ENCODE measurements at places on chromosomes 16 and 17.

- DNase-seq, result no peak
Observed at GRCh38 chr17:4743216-4743615, 3.5 kb upstream of the CXCL16 start.

DNA sequence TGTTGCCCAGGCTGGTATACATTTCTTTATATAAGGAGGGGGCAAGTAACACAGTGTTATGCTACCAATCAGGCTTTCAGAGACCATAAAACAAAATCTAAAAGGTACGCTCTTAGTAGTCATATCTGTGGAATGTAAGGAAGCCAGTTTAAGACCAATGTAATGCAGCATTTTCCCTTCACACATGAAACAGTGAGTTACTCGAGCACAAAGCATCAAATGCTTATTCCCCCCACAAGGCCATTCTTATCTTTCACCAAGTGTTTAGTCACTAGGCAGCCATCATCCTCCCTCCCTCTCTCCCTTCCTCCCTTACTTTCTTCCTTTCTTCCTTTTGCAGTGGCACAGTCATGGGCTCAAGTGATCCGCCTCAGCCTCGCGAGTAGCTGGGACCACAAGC is 12.8 kb downstream of the HMOX2 start:
- DNase-seq, result no peak

DNA sequence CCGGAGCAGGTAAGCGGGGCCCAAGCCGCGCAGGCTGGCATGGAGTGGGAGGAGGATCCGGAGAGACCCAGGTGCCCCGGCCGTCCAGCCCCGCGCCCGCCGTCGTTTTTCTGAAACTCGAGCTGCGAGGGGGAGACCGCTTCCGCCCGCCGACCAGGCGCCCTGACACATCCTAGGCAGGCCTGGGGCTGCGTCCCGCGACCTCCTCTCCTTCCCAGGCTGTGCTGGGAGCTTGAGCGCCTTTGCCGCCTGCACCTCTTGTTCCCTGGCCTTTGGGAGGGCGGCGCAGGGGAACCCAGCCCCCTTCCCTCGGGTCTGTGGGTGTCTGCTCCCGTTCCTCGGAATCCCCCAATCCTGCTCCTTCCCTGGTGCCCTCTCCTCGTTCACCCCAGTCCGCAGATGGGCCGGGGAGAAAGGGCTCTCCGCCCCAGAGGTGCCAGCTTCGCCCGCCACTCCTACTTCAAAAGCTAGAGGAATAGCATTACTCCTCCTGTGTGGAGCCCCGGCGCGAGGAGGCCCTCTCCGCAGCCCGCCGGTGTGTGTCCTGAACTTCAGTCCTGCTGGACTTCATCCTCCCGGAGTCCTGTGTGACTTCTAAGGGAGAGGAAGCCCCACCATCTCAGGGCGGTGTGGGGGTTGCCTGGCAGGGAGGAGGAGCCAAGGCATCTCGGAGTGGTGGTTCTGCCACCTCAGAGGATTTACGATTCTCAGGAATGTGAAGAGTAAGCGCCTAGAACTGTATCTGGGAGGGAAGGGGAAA is 1.0 kb downstream of the NHERF1 start:
- DNase-seq, result no peak

- no peak for DNase-seq
Observed at GRCh38 chr17:47815106-47815918, 6.3 kb downstream of the OSBPL7 start.

DNA sequence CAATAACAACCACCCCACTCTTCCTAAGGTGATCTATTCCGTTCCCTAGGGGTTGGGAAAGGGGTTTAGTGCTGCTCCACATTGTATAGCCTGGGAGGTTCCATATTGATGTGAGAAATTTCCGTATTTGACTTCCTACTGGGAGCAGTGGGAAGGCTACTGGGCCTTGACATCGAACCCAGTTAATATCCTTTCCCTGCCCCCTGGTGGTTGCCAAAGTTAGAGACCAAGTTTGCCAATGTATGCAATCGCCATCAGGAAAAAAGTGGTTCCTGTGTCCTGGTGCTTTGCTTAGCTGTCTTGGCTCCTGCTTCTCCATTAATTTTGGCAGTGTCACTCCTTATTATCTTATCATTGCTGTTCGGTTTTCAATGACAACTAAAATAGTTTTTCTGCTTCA is 914.9 kb downstream of the KCNJ2 start:
- DNase-seq, result no peak

DNA sequence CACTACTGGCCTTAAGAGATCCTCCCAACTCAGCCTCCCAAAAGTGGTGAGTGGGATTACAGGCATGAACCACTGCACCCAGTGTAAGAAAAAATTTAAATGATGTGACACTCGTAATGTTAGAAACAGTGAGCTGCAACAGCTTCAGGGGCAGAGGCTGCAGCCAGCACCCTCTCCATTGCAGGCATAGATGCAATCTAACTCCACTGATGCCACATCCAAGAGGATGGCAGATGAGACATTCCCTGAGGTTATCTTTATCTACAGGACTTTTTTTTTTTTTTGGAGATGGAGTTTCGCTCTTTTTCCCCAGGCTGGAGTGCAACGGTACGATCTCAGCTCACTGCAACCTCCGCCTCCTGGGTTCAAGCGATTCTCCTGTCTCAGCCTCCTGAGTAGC is 19.9 kb downstream of the ZCCHC14 start:
- no peak for DNase-seq

GRCh38 chr17:75909051-75909811 is 4.5 kb upstream of the MRPL38 start:
- DNase-seq, result no peak

GRCh38 chr16:28925386-28926228 is 569 bp upstream of the RABEP2 start:
- no peak for DNase-seq

DNA sequence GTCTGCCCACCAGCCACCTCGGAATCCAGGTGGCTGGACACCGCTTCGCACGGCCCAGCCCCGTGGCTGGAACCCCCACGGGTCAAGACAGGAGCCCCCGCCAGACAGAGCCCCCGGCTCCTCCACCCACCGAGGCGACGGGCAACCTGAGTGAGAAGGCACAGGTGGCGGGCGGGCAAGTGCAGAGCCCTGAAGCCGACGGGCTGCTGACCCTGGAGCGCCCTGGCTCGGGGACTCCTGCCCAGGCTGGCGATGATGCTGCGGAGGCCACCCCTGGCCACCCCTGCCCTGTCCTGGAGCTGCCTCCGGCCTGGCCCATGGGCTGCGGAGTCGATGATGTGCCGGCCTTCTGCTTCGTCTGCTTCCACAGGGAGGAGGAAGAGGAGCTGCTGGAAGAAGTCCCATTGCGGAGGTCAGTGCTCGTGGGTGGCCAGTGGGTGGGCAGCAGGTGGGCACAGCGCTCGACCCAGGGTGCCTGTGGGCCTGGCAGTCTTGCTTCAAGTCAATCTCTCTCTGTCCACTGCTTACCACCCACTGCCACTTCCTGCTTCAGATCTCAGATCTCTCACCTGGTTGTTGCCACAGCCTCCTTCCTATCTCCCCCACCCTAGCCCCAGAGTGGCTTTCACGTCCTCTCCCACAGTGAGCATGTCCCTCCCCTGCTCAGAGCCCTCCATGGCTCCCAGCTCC is 33.1 kb upstream of the SBK1 start:
- DNase-seq, result no peak

Data from stimulated activated CD8-positive, alpha-beta memory T cell treated with anti-CD3 and anti-CD28 coated beads, Interleukin-15, amount 100 ng/mL, for 24 hours (primary cell).